Neural crest cell (in vitro differentiated cells): ENCODE measurements at places on chromosomes 11 and 22.

DNA sequence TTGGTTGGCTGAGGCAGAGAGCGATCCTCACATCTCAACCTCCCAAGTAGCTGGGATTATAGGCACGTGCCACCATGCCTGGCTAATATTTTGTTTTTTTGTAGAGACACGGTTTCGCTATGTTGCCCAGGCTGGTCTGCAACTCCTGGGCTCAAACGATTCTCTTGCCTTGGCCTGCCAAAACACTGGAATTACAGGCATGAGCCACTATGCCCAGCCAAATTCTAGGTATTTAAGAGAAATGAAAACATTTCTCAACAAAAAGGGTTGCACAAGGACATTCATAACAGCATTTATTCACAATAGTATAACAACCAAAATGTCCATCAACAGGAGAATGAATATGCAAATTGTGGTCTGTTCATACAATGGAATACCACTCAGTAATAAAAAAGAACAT lies 31.7 kb upstream of the RBX1 start:
- DNase-seq, result no peak

DNA sequence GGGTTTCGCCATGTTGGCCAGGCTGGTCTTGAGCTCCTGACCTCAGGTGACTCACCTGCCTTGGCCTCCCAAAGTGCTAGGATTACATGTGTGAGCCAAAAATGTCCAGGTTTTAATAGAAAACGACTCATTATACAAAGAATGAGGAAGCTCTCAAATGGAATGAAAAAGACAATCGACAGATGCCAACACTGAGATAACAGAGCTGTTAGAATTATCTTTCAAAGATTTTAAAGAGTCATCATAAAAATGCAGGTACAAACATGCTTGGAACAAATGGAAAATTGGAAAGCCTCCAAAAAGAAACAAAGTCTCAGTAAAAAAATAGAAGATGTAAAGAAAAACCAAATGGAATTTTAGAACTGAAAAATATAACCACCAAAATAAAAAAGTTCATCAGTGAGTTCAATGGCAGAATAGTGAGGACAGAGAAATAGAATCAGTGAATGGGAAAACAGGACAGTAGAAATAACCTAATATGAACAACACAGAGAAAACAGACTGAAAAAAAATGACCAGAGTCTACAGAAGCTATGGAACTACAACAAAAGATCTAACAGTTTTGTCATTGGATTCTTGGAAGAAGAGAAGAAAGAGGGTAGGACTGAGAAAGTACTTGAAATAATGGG lies 10.9 kb downstream of the GAB2 start:
- no peak for DNase-seq

DNA sequence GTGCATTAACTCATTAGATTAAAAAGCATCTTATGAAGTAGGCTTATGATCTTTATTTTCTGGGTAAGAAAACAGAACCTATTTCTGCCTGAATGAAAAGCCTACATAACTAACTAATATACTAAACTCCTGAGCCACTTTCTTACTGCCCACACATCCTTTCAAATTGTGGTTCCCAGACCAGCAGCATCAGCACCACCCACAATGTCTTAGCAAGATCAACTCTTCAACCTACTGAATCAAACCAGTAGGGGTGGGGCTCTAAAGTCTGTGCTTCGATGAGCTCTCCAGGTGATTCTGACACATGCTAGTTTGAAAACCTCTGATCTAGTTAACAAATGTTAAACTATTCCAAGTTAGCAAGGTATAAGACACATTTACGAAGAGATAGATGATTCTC lies 462.4 kb downstream of the DLG2 start:
- no peak for DNase-seq

DNA sequence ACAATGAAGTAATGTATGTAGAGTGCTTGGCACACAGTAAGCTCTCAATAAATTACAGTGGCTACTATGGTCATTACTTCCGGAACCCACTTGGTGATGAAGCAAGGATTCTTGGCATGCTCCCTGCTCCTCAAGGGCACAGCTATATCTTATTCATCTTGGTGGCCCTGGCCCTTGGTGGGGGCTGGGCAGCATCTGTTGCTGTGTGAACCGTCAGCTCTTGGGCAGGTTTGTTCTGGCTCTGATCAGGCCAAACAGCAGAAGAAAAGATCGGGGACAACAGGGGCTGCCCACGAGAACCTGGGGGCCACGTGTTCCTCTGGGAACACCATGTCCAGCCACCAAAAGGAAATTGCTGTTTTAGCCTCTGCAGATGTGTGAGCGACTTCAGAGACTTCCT lies 136.9 kb upstream of the SYT13 start:
- no peak for DNase-seq

DNA sequence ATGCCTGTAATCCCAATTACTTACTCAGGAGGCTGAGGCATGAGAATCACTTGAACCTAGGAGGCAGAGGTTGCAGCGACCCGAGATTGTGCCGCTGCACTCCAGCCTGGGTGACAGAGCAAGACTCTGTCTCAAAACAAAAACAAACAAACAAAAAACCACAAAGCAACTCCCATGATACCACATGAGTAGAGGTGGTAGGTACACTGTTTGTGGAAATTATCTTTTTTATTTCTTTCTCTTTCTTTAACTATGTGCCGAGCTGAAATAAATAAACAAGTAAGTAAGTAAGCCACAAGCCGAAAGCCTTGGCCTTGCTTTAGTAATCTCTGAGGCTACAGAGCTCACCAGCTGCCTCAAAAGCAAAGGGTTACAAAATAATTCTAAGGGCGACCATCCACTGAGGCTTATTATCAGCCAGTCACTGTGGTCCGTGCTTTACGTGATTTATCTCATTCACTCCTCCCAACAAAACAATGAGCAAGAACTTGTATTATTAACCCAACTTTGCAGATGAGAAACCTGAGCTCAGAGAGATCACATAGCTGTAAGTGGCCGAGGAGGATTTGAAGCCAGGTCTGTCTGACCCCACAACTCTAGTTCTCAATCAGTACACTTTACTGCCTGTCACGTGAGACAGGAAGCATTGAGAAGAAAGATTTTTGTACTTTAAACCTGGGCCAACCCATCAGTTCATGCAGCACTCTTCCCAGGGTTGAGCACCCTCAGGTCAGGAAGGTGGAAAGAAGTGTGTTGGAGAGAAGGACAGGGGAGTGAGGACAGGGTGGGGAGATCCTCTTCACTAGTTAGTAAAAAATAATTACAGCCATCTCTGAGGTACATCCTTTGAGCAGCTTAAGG lies 69.8 kb upstream of the MTMR2 start:
- no peak for DNase-seq

DNA sequence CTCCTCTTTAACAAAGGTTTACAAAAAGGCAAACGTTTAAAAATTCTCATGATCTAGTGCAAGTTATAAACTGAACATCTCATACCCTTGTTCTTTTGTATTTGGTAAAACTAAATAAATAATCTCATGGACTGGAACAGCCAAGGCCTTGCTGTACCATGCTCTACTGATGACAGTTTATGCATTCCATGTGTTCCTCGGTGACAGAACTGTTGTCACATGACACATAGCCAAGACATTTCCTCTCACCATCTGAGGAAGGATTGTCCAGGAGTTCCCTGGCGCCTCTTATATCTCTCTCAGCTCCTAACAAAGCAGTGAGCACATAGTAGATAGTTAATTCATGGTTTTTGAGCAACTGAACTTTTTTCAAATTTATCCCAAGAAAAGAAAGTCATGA lies 12.6 kb downstream of the CCDC83 start:
- DNase-seq, result no peak

GRCh38 chr11:64616817-64617216 lies 25.8 kb downstream of the SLC22A12 start:
- no peak for DNase-seq

DNA sequence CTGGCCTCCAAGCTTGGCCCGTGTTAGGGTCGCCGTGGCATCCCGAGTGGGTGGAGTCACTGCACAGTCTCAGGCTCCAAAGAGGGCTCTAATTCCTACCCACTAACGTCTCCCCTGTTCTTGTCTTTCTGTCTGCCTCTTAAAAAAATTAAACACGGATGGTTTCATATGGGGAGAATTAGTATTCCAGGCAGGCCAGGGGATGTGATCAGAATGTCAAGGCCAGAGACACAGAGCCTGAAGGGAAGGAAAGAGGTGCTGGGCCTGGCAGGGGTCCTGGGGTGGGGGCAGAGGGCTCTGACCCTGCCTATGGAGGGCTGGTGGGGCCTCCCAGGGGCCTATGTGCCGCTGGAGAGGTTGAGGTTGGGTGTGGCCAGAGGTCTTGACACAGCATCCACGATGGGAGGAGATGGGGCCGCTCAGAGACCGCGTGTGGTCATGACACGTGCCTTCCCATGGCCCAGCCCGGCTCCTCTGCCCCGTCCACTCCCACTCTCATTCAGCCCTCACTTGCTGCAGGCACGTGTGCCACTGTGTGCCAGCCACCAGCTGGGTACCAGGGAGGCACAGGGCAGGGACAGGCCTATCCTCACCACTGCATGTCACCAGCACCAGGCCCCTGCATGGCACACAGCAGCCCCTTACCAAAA lies 56.5 kb downstream of the FLRT1 start:
- no peak for DNase-seq

DNA sequence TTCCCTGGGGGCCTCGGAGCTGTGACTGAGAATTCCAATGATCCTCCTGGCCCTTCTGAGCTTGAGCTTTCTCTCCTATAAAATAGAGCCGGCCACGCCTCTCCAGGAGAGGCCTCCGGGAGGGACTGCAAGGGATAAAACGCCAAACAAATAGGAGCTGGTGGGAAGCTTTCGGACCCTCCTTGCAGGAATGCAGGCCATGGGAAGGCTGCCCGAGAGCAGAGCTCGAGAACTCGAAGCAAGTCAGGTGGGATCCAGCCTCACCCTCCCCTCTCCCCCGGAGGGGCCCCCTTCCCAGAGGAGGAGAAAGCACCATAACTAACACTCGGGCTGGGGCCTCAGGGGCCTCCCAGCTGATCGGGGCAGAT lies 34.6 kb downstream of the FLRT1 start:
- DNase-seq, result no peak

GRCh38 chr11:57566005-57566904 lies 1.2 kb downstream of the UBE2L6 start:
- DNase-seq, result no peak

DNA sequence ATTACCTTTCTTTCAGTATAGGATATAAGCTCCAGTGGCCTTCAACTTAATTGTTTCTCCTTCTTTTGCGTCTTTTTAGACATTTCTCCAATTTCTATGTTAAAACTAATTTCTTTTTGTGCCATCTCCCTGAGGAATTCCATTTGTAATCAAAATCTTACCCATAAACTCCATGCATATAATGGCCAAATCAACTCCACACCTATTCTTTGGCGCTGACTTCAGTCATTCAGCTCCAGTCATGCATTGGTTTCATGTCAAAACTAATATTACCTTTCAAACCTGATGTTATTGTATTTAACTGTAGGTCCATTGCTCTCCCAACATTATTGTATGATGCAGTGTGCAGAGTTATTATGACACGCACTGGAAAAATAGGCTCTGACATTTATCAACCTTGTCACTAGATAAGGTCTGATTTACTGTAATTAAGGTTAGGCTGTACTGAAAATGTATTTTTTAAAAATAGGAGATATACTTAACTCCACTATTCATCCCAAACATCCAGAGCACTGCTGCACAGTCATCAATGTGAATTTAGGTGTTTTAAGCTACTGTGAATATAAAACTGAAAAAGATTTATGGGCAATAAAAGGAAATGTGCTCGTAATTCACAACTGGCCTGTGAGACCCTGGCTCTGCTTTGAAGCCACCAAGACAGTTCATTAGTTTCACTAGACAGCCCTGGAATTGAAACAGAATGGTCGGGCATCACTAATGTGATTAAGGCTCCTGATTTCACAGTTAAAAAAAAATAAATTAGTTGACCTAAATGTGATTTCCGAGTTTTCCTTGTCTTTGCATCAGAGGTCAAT lies 180.6 kb upstream of the GRIA4 start:
- no peak for DNase-seq

GRCh38 chr22:44627521-44628139 lies 74.4 kb upstream of the PRR5 start:
- DNase-seq, result no peak

DNA sequence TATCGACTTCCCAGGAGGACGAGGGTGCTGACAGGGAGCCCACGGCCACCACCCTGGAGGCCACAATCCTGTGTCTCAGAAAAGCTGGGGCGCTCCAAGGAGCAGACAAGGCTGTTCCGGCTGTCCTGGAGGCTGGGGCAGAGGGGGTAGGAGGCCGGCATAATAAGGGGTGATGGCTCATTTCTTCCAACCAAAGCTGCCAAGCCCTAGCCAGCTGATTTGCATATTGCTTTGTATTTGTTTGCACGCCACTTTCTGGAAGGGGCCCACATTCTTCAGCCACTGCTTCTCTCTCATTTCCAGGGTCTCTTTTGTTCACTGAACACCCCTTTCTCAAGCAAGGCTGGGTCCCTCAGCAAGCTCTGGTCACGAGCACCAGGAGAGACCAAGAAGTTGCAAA lies 4.7 kb downstream of the PDE2A start:
- no peak for DNase-seq

- DNase-seq, result peak; percentile 51
Observed at GRCh38 chr11:46391578-46392420, at the start of gene CHRM4. Gene CHRM4 (minus strand): TSS chr11:46391776. CDS start chr11:46386557, 5,219 bp downstream.

DNA sequence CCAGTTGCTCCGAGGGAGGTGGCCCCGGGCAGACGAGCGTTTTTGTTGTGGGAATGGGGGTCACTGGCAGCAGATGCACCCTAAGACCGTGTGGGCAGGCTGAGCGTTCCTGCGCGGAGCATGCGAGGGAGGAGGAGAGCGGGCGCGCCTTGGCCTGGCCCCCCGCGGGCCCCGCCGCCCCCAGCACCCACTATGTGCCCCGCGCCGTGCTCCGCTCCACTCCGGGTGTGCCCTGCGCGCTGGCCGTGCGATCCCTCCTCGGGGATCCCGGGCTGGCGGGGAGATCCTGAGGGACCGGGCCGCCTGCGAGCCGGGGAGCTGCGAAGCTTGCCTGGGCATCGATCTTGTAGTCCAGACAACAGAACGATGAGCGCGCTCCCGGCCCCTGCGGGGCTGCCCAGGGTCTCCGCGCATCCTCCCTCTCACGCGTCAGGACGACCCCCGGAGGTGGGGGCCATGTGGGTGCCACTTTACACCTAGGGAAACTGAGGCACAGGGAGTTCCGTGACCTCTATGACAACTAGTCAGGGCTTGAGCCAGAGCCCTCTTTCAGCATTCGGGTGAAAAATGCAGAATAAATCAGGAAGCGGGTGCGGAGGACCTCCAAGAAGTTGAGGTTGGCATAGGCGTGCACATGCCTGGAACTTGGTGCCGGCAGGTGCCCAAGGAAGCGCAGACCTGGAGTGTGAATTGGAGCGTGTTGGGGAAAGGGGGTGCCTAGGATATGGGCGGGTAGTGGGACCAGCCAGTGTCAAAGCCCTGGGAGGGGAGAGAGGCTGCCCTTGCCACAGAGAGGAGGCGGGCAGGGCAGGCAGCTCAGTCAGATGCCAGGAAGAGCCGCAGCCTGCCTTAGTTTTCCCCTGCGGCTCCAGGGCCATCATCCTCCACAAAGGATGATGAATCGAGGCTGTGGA lies 1.3 kb upstream of the KMT5B start:
- DNase-seq, result peak; percentile 22

DNA sequence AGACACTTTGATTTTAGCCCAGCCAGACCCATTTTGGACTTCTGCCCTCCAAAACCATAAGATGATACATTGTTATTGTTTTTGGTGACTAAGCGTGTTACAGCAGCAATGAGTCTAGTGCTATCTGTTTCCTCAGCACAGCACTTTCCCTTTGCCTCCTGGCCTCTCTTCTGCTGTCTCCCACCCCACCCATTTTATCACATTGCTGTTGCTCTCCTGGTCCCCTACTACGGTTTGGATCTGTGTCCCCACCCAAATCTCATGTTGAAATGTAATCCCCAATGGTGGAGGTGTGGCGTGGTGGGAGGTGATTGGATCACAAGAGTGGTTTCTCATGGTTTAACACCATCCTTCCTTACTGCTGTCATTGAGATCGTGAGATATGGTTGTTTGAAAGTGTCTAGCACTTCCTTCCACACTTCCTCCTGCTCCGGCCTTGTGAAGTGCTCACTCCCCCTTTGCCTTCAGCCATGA lies 59.8 kb upstream of the CD82 start:
- no peak for DNase-seq
